ENCODE measurements at places on chromosomes 7 and 10.

DNA sequence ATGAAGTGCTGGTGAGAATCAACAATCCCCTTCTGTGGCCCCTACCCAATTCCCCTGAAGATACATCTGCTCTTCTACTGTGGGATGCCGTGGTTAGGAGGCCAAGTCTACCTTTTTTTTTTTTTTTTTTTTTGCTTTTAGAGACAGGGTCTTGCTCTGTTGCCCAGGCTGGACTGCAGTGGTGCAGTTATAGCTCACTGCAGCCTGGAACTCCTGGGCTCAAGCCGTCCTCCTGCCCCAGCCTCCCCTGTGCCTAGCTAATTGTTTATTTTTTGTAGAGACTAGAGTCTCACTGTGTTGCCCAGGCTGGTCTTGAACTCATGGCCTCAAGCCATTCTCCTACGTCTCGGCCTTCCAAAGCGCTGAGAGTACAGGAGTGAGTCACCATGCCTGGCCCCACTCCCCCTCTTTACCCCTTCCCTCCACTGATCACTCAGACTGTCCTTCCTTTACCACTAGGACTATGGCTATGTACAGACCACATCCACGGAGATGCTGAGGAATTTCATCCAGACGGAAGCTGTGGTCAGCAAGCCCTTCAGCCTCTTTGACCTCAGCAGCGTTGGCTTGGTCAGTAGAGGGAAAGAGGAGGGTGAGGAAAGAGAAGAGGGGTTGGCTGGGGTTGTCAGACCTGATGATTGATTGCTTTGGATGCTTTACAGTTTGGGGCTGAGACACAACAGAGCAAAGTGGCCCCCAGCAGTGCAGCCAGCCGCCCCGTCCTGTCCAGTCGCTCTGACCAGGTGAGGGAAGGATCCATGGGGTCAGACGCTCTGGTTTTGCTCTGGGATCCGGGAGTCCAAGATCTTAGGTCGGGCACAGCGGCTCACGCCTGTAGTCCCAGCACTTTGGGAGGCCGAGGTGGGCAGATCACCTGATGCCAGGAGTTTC, 1.8 kb downstream of the AP4M1 start:
- DNase-seq = peak; percentile 99

DNA sequence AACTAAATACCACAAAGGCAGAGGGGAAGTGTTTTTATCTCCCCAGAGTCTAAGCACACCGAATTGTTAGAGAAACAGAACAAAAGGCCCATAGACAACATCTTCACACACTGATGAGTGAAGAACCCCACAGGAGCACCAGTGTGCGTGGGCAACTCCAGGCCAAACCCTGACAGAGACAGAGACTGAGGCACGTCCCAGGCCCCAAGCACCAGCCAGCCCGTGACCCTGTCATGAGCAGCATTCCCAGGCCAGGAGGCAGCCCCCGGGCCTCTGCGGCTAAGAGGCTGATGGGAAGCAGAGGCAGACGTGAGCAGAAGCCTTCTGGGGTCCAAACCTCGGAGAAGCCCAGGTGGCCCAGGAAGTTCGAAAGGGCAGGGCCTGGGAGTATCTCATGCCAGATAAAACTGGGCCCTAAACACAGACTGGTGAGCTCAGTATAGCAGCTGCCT, 184.4 kb downstream of the TCERG1L start:
- DNase-seq = no peak

DNA sequence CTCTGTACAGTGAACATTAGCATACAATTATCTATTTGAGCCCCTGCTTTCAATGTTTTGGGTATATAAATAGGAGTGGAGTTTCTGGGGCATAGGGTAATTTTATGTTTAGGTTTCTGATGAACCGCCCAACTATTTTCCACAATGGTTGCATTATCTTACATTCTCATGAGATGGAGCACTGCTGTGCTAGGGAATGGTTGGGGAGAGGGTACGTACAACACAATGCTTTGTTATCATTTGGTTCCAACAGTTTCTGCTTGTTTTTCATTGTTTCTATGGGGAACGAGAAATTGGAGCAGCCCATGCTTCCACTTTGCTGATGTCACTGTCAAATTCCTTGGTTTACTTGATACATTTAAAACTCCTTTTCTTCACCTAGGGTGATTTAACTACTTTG, 1115.3 kb downstream of the REEP3 start:
- DNase-seq = no peak

DNA sequence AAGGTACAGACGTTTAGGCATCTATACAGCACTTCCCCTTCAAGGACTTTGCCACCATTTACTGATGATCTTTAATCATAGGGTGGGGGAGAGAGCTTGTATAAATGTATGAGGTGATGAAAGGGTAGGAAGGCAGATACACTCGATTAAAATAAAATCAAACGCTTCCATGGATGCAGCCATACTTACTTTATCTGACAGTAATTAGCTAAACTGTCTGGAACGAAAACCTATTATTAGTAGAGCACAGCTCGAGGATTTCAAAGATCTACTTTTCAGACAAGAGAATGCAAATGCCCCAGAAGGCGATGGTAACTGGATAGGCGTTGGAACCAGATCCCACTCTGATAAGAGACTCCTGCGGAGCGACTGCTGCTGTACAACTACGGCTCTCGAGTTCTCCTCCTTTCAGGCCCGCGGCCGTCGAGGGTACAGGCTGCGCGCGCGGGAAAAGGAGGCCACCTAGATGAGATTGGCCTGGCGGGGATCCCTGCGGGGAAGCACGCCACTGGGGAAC, 3.1 kb upstream of the NKX2-3 start:
- DNase-seq = no peak

- no peak for DNase-seq
These were observed 303.1 kb downstream of the KCNMA1 start for GRCh38 chr10:77334501-77334900.

DNA sequence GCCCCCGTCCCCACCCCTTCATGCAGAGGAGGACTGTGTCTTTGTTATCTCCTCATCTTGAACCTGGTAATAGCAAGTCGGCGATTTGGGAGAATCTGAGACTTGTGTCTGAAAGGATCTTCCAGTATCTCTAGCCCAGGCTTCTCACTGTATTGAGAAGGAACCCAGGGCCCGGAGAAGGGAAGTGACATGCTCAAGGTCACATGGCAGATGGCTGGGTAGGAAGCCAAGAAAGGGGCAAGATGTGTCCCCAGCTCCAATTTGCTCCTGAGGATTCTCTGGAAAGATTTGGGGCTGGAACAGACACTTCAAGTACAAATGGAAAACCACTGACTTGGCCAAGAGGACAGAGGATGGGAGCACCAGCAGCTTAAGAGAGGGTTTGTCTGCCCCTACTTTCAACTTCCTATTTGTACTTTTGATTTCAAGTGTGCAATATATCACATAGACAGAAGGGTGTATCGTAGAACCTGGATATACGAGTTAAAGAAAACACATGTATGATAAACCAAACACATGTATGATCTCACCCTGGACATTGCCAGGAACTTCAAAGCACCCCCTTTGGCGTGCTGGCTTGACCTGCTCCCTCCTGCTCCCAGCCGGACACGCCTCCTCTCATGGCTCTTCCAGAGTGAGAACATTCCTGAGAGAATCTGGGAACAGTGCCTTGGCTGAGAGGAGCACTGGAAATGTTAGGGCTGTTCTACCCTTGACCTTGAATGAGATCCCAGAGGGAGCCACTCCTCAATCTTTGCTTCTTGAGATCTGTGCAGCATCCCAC, 79.7 kb downstream of the CDH23 start:
- no peak for DNase-seq

- DNase-seq = no peak
These were observed 64.5 kb upstream of the PDLIM1 start for GRCh38 chr10:95355301-95355700.

GRCh38 chr10:54124209-54124885, 676.7 kb downstream of the PCDH15 start:
- no peak for DNase-seq

DNA sequence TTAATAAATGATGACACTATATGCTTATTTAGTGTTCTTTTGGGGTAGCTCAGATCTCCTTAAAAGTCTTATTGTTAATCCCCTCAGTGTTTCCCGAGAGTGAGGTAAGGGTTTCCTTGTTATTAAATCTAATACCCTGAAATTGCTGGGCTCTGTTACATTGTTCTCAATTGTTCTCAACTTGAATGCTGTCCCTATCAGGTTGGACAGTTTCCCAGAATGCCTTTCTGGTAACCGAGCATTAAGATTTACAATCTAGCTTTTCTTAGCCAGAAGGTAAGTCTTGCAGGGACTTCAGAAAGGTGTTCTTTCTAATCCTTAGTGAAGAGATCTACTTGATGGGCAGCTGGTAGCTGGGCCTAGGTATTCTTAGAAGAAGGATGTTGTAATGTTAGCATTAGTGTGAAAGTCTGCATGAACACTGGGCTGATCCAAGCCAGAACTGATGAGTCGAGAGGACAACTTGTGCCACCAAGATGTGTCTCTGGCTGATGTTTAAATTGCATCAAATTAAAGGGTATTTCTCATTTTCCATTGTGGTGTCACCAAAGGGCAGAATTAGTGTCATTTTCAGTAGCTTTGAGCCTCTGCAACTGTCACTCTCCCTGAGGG, 89.9 kb downstream of the SND1 start:
- peak; percentile 7 for DNase-seq

- peak; percentile 52 for DNase-seq
These were observed 320.1 kb upstream of the NFE2L3 start for GRCh38 chr7:25831831-25832411.

DNA sequence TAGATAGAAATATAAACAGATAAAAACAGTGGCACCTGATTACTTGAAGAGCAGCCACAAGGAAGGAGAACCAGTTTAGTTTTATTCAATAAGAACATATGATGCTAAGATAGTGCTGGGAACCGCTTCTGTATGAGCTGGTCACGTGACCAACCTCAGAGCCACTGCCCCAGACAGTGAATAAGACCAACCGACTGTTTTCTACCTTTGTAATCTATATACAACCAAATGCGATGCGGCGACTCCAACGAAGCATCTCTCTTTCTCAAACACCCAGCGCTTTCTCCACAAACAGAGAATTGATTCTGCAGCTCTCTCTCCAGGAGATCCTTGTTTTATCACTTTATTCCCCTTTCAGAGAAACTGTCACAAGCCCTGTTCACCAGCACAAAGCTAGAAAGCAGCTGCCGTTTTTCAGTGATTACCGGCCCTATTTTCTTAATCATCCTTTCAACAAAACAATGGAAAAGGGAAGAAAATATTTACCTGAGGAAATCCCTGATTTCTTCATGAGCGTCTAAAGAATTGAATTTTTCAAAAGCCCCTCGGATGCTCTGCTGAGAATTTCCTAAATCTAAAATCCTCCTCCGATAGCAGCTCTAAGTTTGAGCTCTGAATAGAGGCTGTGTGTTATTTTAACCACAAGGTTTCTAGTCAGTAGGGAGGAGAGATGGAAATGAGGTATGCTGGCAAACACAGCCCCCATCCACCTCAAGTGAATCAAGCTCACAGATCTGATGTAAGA, 55.7 kb upstream of the JCAD start:
- DNase-seq = peak; percentile 43

DNA sequence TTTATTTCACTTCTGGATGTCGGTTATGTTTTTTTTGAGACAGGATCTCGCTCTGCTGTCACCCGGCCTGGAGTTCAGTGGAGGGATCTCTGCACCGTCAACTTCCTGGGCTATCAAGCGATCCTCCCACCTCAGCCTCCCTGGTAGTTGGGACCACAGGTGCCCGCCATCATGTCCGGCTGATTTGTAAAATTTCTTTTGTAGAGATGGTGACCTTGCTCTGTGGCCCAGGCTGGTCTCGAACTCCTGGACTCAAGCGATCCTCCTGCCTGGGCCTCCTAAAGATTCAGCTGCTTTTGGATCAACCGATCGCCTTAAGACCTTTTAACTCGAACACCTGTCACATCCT, 606 bp upstream of the RABGEF1 start:
- DNase-seq = no peak

GRCh38 chr10:119401671-119402395, 140.7 kb downstream of the RGS10 start:
- DNase-seq = peak; percentile 97

- no peak for DNase-seq
These were observed 153.9 kb downstream of the DNAJC1 start for GRCh38 chr10:21849607-21850006.

DNA sequence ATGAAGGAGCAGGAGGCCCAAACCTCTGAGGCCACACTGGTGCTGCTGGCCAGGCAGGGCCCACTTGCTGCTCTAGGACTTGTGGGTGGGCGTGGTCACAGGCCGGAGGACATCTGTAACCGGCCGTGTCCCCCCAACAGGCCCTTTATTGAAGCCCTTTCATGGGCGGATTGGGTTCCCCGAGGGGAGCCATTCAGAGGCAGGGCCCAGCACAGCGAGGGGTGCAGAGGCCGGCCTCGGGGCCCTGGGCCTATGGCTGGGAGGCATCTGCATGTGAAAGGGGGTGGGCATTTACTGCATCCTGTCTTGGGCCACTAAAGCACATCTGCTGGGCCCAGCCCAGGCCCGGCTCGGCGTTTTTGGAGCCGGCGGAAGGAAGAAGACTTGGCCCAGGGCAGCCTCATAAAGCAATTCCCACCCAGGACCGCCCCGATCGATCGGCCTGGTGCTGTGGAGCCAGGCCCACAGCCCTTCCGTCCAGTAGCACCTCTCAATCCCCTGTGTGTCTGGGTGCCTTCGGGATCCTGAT, 8.4 kb downstream of the LHPP start:
- no peak for DNase-seq

DNA sequence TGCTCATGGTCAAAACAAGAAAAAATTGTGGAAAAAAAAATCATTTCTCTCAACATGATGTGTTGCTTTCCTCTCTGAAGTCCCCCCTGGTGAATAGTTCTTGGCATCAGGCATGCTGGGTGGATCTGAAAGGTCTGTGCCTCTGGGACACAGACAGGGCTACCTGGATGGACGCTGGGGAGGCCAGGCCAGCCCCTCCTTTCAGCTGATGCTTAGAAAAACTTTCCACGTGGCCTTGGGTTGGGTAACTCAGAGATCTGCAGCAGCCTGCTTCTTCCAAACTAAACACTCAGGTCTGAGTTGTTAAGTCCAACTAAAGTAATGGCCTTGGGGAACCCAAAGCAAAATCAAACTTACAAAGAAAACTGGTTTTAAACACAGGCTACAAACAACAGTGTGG, 113.0 kb downstream of the CCDC3 start:
- DNase-seq = no peak

DNA sequence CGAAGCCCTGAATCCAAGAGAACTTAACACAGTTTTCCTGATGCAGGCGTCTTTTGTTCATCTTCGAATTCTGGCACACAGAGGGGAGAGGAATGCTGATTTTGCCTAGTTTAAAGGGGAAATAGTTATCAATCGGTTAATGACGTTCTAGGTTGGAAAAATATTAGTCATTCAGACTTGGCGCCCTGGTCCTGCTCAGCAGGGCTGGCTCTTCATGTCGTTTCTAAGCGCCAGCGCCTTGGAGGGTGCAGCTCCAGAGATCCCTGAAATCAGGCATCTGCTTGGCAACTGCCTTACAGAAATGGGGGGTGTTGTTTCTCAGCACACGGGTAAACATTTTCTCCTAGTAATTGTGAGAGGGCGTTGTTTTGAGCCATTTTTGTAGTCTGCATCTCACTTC, 1.3 kb upstream of the PRTFDC1 start:
- DNase-seq = no peak

- no peak for DNase-seq
These were observed 38.5 kb downstream of the C1GALT1 start for GRCh38 chr7:7220821-7221220.

- DNase-seq = peak; percentile 95
These were observed 138.0 kb downstream of the TACC2 start for GRCh38 chr10:122126763-122127659.

- DNase-seq = no peak
These were observed 551.0 kb upstream of the ZWINT start for GRCh38 chr10:56912043-56912442.
